ENCODE measurements at places on chromosomes 5 and 9.

DNA sequence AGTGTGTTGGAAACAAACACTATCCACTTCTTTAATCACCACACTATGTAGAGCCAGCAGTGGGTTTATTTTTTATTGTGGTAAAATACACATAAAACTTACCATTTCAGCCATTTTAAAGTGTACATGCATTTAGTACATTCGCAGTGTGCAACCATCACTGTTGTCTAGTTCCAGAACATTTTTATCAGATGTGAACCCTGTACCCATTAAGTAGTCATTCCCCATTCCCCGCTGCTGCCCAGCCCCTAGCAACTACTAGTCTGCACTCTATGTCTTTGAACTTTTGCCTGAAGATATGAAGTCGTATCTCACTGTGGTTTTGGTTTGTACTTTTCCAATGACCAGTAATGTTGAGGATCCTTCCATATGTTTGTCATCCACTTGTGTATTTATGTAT, 30.2 kb upstream of the F2R start:
- no peak for DNase-seq

DNA sequence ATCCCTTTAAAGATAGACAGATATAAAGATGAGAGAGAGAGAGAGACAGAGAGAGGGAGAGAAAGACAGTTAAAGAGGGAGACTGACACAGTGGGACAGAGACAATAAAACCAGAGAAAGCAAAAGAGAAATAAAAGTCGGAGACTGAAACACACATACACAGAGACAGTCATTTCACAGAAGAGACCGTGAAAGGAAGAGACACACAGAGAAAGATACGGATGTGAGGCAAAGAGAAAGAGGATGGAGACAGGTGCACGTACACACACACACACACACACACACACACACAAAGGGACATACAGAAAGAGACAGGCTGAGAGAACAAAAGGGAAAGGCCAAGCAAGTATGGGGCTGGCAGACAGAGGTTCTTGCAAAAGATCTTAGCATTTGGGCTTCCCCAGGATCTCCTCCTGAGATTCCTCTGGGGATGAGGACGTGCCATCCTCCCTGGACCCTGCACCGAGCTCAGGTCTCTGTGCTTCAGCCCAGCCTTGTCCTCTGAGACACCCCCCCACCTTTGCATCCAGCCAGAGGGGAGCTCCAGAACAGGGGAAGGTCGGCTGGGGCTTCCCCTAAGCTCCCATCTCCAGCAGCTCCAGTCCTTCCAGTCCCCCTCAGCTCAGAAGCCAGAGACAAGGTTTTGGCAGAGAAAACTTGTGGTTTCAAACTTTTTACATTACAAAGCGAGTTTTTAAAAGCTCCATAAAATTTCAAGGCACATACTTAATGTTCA, 318.4 kb upstream of the PANK3 start:
- no peak for DNase-seq

GRCh38 chr9:134591082-134591571, 50.5 kb upstream of the COL5A1 start:
- DNase-seq = no peak

GRCh38 chr9:76564297-76564696, 105.3 kb downstream of the GCNT1 start:
- no peak for DNase-seq

GRCh38 chr9:94553029-94553938, 1.6 kb upstream of the PCAT7 start:
- DNase-seq = no peak

GRCh38 chr5:178327931-178328711, 95.5 kb upstream of the PHYKPL start:
- DNase-seq = no peak

GRCh38 chr5:61587125-61587524, 255.1 kb downstream of the ZSWIM6 start:
- DNase-seq = no peak

DNA sequence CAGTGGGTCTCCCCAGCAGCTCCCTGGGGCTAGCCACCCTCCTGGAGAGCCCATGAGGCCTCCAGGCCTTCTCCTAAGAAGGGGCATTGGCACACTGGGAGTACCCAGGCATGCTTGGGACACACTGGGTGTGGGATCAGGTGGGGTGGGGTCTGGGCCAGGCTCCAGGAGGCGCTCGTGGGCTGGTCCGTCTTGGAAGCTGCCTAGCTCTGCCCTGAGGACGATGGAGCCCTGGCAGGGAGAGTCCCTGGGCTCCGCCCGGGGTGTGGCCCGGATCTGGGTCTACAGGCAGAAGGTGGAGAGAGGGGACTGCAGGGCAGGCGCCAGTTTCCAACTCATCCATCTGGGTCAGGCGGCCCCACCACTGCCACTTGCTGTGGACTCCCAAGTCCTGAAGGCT, 2.4 kb downstream of the PRRX2 start:
- no peak for DNase-seq

- DNase-seq = no peak
These were observed 211.1 kb downstream of the EFNA5 start for GRCh38 chr5:107459605-107460004.

DNA sequence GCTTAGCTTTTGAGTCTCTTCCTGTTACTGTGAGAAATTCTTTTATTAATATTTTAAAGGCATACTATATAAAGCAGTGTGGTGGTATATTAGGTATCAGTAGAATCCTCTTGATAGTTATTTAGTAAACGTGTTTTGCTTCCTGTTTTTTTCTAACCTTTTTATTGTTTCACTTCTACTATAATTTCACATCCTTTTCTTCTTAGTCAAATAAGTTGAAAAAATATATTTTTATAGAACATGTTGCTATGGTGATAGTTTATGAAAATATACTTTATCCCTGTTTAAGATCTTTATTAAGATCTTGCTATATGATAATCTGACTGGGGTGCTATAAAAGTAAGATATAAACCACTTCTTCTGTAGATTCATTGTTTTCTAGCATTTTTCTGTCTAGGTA, 2.1 kb downstream of the POLK start:
- no peak for DNase-seq

- no peak for DNase-seq
These were observed 237.7 kb upstream of the RASA1 start for GRCh38 chr5:87029951-87030350.

GRCh38 chr9:121225240-121225639, 23.6 kb upstream of the RAB14 start:
- no peak for DNase-seq

DNA sequence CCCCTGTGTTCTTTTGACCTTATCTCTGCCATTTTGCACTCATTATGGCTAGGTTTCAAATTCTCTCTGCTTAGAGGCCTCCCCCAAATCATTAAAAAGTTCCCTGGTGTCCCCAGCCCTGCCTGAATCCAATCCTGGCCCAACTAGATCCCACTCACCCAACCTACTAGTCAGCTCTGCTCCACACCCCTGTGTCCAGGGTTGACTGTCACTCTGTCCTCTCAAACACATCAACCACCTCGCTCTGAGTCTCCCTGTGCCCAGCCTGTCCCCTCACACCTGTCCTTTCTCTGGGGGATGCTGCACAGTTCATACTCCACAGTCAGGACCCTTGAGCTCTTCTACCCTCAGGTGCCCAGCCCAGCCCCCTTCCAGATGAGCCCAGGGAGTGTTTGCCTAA, 154.2 kb upstream of the SV2C start:
- DNase-seq = no peak

GRCh38 chr5:159185773-159186172, 23.6 kb downstream of the RNF145 start:
- DNase-seq = no peak

DNA sequence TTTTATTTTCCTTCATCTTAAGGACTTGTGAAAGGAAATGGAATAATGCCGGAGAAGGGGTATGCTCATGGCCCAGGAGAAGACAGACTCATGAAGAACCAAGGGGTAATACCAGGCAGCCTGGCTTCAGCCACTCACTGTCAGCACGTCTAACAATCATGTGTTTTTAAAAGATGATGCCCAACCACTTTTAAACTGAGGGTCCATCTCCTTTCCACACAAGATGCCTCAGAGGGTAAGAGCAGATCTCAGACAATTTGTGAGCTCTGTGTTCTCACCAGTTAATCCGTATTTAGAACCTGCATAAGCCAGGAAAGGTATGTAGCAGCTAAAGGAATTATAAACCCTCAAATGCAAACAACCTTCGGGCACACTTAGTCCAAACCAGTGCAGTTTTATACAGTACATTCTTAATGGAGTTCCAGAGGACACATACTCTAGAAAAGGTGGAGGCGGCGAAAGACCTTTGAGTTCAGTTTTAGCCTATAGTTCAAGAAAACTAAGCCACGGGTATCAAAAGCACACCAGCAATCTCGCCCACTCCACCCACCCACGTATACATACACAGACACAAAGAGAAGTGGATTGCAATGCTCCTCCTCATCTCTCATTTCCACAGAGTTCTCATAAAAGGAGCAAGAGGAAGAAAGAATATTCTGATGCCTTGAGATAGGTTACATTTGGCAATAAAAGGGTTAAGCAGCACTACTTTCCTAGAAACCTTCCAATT, 2.6 kb downstream of the DIAPH1 start:
- no peak for DNase-seq

GRCh38 chr5:68046445-68046844, 169.1 kb upstream of the PIK3R1 start:
- no peak for DNase-seq

GRCh38 chr9:91067306-91067860, 265.8 kb downstream of the SYK start:
- no peak for DNase-seq

DNA sequence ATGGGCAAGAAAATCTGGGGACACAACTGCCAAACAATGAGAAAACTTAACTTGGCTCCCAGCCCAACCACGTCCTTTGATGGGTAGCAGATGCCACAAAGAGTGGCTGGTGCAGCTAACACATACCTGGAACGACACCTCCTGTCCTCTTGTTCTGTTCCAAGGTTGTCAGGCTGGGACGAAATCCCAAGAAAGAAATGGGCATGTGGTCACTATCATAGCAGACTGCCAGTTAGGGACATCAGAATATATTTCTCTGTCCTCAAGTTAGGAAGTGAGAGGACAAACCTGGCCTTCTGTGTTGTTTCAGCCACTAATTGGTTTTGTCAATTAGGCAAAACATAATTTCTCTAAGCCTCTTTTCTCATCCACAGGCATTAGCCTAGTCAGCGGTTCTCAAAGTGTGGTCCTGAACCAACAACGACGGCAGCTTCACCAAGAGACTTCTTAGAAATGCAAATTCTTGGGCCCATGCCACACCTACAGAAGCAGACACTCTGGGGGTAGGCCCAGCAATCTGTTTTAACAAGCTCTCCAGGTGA, 63.4 kb downstream of the RAPGEF1 start:
- peak; percentile 70 for DNase-seq

- DNase-seq = no peak
These were observed 9.9 kb downstream of the CDC14B start for GRCh38 chr9:96609732-96610131.

DNA sequence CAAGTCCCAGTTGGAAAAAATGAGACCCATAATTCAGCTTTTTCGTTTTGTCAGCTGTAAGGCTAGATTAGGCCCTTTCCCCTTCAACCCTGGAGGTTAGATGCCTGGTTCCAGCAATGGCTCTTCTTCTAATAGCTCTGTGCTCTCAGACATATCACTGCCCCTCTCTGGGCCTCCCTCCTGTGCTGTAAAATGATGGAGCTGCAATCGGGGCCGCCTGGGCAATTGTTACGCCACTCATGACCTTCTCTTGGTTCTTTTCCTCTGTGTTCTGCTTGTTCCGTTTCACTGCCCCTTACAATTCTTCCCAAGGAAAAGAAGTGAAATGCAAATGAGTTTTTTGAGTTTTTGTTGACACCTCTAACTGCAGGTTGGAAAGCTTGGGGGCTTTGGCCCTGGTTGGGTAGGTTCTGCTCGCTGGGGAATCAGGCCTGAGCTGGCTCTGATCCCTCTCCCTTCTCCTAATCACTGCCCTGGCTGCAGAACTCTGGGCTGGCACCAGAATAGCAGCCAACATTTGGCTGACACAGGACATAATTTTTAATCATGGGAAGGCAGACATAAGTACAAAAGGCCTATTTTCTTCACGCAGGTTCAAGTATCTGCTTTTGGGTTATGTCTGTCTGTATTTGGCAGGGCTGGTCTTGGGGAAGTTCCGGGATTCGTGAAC, 110.9 kb downstream of the FOXD1 start:
- DNase-seq = no peak

GRCh38 chr5:148488757-148489156, 105.0 kb downstream of the FBXO38 start:
- no peak for DNase-seq

DNA sequence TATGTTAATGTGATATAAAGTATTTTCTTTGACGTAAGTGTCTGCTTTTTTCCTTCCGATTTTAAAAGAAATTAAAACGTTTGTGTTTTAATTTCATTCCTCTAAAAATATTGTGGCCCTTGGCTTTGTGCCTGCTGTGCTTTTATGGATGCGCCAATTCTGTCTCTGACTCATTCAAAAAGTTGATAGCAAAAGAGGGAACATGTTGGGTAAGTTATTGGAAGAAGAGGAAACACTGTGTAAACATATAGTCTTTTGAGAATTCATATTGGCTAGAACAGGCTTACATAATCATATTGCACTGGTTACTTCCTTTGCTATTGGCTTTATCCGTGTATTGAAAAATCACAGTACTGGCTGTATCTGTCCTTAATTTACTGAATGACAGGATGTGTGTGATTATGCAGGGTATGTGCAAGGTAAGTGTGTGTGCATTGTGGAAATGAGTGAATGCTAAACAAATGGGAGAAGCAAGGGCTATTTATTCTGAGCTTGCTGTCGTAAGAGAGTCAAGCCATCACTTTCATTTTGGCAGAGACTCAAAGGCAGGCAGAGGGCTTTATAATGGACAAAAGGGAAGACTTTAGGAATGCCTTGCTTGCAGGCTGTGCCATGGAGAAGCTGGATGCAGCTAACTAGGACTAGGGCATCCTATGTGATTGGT, 67.8 kb downstream of the SGCD start:
- no peak for DNase-seq

DNA sequence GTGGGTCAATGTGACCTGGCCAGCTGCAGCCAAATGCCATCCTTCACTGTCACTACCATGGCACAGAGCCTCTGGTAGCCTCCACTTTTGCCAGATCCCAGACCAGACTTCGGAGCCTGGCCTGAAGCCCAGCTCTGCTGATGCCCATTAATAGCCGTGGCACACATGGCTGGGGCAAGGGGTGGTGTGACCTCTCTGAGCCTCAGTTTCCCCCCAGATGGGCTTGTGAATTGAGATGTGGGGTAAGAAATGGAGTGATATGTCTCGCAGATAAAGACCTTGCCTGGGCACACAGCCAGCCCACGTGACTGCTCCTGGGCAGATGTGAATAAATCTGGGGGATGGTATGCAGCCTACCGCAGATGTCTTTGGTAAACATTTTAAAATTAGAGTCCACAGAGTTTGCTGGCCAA, 13.9 kb downstream of the SUSD3 start:
- DNase-seq = no peak

- DNase-seq = no peak
These were observed 95.3 kb upstream of the SLC27A6 start for GRCh38 chr5:128869970-128870369.

Measured in activated naive CD4-positive, alpha-beta T cell treated with anti-CD3 and anti-CD28 coated beads for 36 hours (primary cell).